ENCODE measurements at places on chromosomes 4 and X.

DNA sequence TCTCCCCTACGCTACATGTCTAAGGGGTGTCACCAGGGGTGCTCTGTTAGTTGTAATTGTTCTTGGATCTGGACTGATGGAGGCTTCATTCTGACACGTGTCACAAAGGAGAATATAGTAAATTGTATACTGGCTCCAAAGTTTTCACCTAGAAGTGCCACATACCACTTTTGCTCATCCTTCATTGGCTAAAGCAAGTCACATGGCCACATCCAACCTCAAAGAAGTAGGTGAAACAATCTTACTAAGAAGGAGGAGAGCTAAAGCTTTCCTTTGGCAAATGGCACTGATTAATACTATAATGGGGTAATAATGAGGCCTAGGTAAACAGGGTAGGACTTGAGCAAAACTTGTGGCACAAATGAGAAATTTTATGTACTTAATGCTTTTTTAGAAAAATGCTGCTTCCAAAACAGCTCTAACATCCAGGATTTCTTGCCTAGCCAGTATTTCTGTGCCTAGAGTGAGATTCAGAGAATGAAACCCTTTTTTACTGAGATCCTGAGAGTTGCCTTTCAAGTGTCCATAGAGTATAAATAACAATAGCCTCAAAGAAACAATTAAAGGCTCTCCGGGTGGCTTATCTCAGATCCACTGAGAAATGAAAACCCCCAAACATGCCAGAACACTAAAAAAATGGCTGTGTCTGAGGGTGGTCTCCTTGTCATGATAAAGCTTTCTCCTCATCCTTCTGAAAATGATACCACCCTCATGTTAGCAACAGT is 34.7 kb downstream of the NHS start:
- no peak for DNase-seq

GRCh38 chr4:147582386-147583060 is 34.7 kb upstream of the TMEM184C start:
- no peak for DNase-seq

- no peak for DNase-seq
These were observed 7.8 kb downstream of the SPATA4 start for GRCh38 chr4:176187624-176188023.

DNA sequence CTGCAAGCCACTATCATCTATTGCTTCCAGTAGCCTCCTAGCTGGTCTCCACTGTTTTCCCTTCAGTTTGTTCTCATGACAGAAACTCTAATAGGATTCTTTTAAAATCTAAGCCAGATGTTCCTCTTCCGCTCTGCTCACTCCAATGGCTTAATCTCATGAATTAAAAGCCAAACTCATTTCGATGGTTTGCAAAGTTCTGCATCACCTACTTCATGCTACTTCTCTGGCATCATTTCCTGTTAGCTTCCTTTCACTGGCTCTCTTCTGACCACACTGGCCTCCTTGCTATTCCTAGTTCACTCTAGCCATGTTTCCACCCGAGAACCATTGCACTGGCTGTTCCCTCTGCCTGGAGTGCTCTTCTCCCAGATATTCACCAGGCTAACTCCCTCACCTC is 102.0 kb upstream of the LSM6 start:
- DNase-seq, result no peak

- no peak for DNase-seq
These were observed 791 bp downstream of the GUCY1B1 start for GRCh38 chr4:155759372-155760252.

- DNase-seq, result no peak
These were observed 41.0 kb downstream of the PRPS1 start for GRCh38 chrX:107669261-107669660.
